ENCODE measurements at places on chromosomes 7 and 10.

DNA sequence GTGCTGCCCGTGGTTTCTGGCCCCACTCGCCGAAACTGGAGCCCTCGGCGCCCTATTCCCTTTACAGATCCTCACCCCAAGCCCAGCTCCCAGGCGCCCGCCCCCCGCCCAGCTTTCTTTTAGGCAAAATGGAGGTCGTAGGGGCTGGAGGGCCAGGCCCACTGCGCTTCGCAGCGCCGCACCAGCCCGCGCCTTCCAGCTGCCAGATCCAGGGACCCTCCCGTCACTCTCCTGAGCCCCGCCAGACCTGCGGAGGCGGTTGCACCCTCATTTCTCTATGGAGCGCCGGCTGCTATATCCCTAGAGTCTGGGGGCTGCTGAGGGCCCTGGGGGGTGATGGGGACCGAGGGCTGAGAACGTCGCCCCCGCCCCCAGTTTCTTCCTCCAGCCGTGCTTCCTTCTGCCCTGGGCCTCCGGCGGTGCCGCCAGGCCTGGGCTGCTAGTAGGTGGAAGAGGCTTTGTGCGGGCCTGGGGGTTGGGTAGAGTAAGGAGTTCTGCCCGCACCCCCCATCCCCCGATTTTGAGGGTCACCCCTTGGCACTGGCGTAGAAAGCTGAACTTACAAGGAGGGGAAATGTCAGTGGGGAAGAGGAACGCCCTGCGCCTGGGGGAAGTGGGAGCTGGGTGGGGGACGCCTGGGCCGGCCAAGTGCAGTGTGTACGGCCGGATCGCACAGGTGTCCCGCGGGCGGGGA, 1.0 kb downstream of the GNB2 start:
- DNase-seq: no peak

DNA sequence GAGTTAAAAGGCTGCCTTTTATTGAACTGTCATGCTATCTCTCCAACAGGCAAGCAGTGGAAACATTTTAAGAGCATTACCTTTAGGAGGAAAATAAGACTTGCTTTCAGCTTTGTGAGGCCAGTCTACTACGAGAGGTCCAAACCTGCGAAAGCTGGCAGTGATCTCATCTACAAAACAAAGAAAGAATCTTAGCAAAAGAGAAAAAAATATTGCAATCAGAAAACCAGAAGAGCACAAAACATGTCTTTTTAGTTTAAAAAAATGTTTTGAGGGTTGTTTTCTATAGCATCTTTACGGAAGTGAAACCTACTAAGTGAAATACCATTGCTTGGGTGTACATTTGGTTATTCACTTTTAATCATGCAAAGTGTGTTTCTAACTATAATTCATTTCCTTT, 147.9 kb downstream of the CPEB3 start:
- DNase-seq: peak; percentile 43

DNA sequence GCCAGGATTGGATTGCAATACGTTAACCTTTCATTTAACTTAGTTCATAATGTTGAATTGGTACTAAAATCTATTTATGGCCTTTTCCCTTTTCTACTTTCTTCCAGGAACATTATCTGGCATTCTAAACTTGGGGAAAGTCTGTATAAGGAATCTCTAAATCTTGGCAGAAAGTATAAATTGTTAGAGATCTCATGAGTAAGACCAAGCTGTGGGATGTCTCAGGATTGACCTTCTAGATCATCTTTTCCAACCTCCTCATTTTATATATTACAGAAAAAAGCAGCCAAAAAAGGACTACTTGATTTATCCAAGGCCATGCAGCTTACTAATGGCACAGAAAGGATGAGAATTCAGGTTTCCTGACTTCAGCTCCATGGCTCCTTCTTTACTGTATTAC, 598.3 kb downstream of the INHBA start:
- DNase-seq: no peak

GRCh38 chr7:101018271-101019167, 1.4 kb upstream of the MUC17 start:
- no peak for DNase-seq

GRCh38 chr10:77105761-77106221, 531.8 kb downstream of the KCNMA1 start:
- no peak for DNase-seq

GRCh38 chr7:40623863-40624262, 489.1 kb downstream of the SUGCT start:
- no peak for DNase-seq

GRCh38 chr7:142104550-142105527, 6.7 kb upstream of the MGAM2 start:
- no peak for DNase-seq

GRCh38 chr10:133442191-133442966, 11.4 kb upstream of the SCART1 start:
- DNase-seq: no peak

- DNase-seq: no peak
Measured at GRCh38 chr7:129831424-129832058, 121.2 kb downstream of the UBE2H start.

- DNase-seq: no peak
Measured at GRCh38 chr10:104735036-104735756, 94.1 kb downstream of the SORCS3 start.

DNA sequence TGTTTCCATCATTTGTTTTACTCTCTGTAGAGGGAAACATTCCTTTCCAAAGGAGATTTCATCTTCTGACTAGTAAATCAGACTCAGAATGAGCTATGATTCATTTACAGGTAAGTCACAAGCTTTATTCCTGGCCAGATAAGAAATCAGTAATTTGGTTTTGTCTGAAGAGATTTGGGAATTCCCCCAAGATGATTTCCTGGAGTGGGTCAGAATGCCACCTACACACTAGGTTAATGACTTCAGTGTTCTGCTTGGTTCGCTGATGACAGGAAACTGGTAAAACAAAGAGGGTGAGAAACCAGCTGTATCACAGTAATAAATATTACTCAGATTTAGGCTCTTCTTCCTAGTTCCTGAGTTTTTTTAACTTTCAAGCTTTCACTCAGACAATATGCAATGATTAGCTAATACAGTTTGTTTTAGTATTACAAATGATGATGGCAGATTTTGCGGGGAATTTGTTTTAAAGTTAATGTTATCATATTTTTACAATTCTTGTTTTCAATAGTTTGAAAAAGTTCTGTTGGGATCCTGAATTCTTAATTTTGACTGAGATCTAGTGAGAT, 8.3 kb upstream of the ASZ1 start:
- DNase-seq: peak; percentile 73

DNA sequence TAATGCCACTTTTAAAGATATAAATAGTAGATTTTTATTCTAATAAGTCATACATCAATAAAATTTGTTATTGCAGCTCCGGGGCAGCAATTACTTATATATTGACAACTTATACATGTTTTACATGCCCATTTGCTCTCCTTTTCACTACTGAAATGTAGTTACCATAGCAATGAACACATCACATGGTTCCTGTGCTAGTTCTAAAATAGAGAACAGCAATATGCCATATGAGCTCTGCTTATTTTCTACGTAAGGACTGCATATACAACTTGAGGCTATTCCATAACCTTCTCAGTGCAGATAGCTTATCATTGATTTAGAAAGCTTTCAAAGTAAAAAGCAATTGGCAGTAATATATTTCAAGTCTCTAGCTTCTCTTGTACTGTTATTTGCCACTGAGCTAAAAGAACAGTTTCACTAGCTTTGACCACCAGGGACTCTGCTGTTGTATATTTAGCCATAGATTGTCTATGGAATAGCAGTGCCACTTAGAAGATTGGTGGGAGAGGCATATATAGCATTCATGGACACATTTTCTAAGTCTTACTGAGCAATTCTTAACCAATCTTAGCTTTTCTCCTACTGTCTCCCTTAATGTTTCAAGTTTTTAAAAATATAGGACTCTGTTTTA, 270.2 kb upstream of the KAT6B start:
- DNase-seq: no peak

GRCh38 chr7:34821932-34822558, 164.0 kb downstream of the NPSR1 start:
- DNase-seq: no peak

DNA sequence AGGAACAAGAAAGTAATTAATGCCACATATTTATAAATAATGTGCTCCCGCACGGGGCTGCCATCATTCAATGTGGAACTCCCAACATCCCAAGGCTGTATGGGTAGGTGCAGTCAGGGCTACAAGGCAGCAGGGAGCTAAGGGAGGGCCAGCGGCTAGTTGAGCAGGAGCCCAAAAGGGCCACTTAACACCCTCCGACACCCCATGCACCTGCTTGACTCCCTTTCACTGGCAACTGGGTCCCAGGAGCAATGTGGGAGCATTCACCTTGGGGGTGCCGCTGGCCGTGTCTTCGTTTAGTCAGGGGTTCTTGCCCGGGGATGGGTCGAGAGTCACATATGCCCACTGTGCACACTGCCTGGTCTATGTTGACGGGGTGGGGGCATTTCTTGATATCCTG, 27.9 kb downstream of the SCART1 start:
- no peak for DNase-seq

DNA sequence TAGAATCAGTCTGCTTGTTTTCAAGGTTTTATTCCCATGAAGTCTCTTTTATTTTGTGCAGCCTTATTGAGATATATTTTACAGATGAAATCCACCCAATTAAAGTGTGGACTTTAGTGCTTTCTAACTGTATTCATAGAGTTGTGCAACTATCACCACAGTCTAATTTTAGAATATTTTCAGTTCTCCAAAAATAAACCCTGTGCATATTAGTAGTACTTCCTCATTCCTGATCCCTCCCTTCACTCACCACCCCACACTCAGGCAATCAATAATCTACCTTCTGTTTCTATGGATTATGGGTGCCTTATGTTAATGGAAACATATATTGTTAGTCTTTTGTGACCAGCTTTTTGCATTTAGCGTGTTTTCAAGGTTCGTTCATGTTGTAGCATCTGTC, 185.7 kb upstream of the TMEM72 start:
- no peak for DNase-seq

GRCh38 chr10:132175408-132175807, 11.3 kb upstream of the DPYSL4 start:
- no peak for DNase-seq

DNA sequence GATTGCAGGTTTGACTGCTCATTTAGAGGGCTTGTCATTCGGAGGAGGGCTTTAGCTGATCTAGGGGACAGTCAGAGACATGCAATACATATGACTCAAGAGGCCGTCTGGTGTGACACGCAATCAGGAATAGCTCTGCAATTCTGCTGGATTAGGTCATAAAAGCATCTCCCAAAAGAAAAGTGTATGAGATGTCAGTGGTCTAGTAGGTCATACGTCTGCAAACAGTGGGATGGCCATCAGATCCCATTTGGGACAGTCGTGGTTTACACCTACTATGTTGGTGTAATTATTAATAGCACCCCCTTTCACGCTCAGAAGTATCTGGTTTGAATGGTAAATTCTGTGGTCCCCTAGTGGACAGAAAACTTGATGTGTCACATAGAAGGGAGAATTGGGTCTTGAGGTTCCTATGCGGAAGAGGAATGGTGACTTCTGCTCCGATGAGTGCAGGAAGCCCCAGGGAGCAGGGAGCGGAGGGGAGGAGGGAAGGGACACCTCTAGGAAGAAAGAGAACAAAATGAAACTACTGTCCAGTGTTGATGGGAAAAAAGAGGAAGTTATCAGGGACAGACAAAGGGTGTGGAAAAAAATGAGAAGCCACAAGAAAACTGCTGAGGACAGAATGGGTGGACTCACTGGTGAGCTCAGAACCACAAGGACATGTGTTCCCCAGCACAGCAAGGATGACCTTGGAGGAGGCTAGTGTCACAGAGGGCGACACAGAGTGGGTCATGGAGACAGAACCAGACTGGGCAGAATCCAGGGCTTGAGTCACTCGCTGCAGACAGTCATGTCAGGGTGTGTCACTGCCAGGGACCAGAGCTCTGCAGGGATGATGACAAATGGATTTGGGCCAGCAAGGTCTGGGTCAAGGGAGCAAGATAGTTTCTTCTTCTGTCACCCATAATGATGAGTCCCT, 59.9 kb downstream of the MAP3K8 start:
- DNase-seq: no peak

DNA sequence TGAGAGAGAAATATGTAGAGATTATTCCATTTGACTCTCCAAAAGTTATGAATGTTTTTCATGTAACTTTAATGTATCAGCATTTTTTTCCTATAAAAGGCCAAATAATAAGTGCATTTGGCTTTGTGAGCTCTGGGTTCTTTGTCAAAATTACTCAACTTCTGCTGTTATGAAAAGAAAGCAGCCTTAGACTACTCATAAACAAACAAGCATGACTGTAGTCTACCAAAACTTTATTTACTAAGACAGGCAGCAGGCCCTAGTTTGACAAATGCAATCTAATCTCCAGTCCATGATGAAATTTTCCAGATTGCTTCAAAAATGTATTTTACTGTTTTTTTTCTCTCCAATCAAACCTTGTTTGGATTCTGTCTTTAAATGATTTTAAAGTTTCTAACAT, 46.3 kb downstream of the MRPL32 start:
- no peak for DNase-seq

GRCh38 chr7:120190566-120190965, 82.4 kb upstream of the KCND2 start:
- no peak for DNase-seq

GRCh38 chr7:51324206-51324898, 7.7 kb upstream of the COBL start:
- no peak for DNase-seq

DNA sequence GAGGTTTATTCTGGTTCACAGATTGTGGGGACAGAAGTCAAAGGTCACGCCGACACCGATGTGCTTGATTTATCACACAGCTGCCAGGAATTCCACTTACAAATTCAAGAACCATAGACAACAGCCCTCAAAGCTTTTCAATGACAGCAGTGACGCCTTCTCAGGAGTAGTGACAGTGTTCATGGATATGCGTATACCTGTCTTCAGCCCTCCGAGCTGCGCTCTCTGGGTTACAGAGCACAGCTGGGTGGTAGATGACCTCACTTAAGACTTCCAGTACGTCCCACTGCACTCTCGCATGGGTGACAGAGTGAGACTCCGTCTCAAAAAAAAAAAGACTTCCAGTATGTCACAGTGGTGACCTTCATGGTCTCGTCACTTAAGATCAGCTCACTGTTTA, 108.5 kb downstream of the TCERG1L start:
- DNase-seq: no peak

- DNase-seq: no peak
Measured at GRCh38 chr10:70328967-70329366, 45.2 kb upstream of the NPFFR1 start.

DNA sequence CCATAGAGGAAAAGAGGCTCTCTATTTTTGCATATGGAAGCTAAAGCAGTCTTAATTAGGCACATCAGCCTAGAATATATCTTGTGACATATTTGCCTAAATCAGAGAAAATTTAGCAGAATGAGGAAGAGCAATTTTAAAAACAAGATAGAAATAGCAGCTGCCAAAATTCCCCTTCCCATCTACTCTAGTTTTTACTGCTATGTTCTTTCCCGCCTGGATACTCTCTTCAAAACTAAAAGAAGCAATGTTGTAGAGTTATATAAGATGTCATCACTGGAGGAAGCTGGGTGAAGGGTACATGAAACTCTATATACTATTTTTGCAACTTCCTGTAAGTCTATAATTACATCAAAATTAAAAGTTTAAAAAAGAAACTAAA, 87.0 kb downstream of the ARMH3 start:
- peak; percentile 76 for DNase-seq

Measured in GM12878 (cell line).